ENCODE measurements at places on chromosomes 12 and 14.

GRCh38 chr14:86505808-86506207 lies 975.9 kb downstream of the FLRT2 start:
- DNase-seq: no peak

DNA sequence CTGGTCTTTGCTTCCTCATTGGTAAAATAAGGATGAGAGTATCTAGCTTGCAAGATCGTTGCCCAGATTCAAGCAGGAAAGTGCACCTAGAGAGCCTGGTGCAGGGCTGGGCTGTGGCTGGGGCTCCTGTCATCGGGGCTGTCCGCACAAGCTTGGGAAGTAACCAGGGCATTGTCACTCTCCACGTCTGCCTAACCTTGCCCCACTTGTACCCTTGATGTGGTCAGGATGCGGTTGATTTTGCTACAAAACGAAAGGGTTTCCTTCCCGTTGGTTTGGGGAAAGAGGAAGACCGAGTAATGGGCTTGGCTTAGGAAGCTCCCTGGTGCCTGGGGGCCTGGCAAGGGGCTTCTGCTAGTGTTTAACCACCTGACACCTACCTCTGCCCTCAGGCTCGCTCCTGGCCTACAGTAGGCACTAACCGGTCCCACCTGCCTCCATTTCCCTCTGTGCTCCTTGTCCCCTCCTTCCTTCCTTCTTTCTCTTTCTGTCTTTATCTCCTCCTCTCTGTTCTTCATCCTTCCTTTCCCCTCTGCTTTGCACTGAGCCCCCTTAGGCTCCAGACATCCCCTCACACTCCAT lies 21.8 kb downstream of the MVK start:
- no peak for DNase-seq

- no peak for DNase-seq
Measured at GRCh38 chr12:7012024-7012607, 6.2 kb downstream of the LPCAT3 start.

DNA sequence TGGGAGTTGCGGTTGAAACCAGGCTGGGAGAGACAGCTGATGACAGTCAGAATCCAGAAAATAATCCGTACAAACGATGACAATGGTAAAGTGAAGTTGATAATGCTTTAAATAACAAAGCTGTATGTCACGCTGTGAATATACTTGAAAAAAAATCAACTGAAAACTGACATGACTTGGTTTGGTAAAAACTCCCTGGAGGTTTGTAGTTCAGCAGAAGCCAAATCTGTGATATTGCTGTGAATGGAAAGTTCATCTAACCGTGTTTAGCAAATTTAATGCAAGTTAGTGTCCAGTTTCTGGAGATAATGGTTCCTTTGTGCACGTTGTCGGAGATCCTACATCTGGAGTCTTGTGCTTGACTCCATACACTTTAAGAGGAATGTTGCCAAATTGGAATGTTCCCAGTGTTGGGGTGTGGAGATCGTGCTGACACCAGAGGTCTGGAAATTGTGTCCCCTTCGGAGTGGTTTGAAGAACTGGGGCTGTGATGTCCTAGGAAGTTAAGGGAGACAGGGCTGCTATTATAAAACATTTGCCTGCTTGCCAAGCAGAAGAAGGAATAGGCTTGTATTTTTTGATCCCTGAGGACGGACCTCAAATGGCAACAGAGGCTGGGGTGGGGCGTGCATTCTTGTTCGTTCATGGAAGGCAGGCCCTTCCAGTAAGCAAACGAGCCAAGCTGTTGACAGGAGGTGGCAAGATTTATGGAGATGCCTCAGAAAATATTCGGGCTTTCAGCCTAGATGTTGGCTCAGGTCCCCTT lies 30.6 kb downstream of the PPFIBP1 start:
- no peak for DNase-seq

DNA sequence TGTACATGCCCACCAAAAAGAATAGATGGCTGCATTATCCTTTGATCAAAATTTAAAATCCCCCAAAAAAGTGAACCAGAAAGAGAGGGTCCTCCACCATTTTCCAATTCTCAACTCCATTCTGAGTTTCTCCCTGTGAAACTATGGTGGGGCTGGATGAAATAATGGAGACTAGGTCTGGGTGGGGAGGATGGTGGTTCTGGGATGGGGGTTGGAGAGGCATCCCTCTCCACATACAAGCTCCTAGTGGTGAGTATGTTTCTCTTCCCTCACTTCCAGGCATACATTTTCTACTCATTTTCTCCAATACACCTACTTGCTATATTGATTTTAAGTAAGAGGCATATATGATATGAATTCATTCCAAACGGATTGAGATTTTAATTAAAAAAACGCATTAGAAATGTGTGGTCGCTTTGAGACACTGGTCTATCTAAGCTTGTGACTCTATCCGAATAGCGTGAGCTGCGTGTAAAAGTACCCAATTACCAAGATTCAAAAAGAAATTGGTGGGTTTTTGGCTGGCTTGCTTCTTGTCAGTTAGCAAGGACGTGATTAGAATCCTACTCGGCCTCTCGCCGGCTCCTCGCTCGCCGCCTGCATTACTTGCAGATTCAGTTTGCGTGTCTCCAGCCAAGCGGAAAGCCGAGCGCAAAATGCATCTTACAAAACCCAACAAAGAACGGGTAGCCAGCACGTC lies 3.4 kb downstream of the ASCL1 start:
- no peak for DNase-seq

DNA sequence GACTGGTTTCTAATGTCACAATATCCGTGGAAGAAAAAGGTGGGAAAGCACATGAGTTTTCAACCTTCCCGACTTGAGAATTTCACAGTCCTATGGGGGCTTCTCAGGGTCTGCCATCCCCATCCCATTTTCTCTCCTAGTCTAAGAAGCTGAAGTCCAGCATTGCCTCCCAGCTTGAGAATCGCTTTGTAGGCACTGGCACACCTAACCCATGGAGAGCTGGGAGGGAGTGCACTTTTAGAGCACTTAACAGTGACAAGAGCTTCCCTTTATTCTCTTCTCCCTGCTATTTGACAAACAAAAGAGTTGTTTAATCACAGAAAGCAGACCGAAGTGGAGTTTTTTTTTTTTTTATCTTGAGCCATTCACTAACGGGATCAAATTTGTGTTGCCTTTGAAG lies 22.8 kb upstream of the SRRM4 start:
- DNase-seq: no peak

GRCh38 chr12:3884671-3885070 lies 11.5 kb upstream of the PARP11 start:
- no peak for DNase-seq

- no peak for DNase-seq
Measured at GRCh38 chr12:97638739-97639138, 176.1 kb downstream of the RMST start.

DNA sequence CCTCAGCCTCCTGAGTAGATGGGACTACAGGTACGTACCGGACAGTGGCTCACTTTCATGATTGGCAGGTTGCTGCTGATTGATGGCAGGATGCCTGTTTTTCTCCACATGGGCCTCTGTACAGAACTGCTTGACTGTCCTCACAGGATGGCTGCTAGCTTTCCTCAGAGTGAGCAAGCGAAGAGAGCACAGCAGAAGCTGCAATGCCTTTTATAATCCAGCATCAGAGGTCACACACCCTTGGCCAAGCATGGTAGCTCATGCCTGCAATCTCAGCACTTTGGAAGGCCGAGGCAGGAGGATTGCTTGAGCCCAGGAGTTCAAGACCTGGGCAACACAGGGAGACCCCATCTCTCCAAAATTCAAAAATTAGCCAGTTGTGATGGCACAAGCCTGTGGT lies 31.0 kb downstream of the ARF6 start:
- DNase-seq: no peak

- no peak for DNase-seq
Measured at GRCh38 chr12:70960484-70960883, 39.9 kb upstream of the PTPRR start.

DNA sequence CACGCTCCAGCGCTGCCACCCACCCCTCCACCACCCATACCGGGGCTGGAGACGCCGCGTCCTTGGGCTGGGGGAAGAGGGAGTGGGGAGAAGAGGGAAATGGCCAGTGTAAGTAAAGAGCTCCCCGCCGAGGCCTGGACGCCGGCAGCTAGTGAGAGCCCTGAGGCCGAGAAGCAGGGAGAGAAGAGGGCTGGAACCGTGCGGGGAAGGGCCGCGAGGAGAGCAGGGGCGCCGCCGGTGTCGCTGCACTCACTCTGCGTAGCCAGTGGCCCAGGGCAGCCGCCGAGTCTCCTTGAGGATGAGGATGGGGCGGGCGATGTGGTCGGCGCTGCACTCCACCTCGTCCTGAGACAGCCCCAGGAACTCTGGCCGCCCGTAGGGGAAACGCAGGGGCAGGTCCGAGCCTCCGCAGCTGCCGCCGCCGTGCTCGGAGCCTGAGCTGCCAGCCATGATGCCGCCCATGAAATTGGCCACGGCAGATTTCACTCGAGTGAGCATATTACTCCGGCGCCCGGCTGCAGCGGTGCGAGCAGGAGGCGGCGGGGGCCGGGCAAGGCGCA lies 631 bp downstream of the PPM1H start:
- DNase-seq: peak; percentile 39

- no peak for DNase-seq
Measured at GRCh38 chr12:31859232-31859977, 99.8 kb upstream of the RESF1 start.

DNA sequence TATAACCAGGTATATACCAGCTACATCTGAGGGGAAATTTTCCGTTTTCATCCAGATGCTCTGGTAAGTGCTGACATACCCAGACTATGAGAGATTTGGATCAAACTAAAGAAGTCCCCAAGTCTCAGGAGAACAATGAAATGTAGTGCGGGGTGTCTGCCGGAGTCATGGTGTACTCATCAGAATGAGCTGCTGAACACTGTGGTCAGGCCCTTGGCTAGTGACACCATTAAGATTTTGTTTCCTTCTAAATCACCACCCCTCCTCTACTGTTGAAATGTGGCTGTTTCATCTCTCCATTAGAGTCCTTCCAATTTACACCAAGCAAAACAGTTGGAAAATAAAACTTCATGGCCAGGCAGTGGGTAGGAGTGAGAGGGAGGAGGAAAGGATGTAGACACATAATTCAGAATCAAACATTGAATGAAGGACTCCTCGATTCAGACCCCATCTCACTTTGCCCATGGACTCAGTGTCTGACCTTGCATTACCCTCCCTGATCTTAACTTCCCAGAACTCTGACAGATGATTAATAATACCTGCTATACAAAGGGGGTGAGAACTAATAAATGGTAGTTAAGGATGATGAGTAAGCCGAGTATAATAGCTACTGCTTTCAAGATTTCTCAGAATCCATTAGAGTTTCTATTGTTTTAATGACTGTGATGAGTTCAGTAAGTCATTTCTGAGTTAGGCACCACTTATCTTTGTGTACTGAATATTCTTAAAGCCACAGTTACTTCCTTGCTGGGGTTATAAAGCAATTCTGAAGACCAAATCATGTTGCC lies 127.4 kb downstream of the CRADD start:
- no peak for DNase-seq

DNA sequence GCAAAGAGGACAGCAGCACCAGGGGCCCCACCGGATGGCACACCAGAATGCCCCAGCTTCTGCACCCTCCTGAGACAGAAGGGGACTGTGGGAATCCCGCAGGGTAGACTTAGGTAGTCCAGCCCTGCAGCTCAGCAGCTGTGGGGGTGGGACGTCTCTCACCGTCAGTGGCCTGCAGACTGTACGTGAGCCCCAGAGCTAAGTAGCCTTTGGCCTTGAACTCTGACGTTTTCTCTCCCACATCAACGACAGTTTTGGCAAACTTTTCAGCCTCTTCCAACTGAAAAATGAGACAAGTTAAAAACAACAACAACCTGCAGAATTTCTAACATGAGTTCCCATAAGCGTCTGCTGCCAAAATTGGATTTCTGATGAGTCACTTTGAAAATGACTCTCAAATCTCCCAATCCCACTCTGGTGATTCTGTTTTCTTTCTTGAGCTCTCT lies 161.4 kb downstream of the TTC7B start:
- DNase-seq: no peak

- peak; percentile 86 for DNase-seq
Measured at GRCh38 chr12:48995086-48995879, 3.9 kb downstream of the DDN start.

DNA sequence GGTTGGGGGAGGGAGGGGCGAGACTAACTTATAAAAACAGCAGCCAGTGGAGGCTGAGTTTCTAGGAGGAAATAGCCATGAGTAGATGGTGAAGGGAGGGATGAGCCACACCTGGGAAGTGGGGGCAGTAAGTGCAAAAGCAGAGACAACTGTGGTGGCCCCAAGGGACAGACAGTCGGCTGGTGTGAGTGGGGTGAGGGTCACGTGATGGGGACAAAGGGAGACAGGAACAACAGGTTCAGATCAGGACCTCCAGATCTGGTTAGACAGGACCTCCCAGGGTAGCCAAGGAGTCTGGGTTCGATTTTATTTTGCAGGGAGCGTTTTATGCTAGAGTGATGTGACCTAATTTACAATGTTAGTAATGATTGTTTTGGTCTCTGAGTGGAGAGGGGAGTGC lies 8.6 kb downstream of the RPH3A start:
- DNase-seq: no peak

- no peak for DNase-seq
Measured at GRCh38 chr12:113418213-113418879, 3.8 kb upstream of the SDSL start.

- DNase-seq: no peak
Measured at GRCh38 chr12:31033681-31034080, 40.0 kb upstream of the DDX11 start.

DNA sequence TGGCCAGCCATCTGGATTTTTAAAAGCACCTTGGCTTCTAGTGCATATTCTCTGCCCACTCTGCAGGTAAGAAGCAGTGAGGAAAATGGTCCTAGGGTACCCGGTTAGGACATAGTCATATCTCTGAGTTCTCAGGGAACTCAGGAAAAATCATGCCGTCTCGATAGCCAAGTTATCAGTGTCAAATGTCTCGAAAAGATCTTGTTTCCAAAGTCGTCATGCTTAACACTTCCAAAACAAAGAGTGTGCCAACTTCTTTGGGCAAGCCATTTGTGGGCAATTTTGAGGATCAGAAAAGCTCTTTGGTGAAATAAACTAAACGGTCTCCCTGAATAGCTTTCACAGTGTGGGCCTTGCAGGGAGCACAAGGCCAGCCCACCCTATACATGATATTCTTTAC lies 39.2 kb downstream of the RASSF3 start:
- no peak for DNase-seq

DNA sequence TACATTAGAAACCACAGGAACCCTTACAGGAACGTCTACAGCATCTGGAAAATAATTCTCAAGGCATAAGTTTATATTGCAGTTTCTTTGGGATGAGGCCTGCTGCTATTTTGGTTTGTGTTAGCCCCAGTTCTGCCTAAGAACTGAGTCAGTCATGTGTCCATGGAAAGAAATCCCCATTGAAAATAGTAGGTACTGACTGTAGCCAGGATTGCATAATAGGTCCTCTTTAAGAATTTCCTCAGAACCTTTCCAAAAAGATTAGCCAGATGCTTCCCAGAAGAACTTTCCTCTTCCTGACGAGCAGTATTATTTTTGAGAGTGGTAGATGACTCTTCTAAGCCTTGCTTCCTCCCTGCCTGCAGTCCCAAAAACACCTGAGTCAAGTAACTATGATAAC lies 52.6 kb downstream of the RASSF8 start:
- DNase-seq: no peak

DNA sequence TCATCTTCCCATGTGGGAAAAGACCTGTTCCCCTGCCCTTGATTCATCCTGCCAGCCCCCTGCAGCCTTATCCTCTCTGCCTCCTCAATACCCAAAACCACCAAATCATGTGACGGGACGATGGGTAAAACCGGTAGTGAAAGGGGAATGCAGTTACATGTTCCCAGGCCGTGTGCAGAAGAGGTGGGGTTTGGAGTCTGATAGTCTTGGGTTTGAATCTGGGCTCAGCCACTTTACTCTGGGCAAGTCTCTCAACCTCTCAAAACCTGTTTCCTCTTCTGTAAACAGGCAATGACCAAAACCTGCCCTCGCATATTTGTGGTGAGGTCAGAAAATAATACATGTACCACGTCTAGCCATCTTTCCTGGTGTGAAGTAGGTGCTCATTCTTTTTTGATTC lies 123.0 kb downstream of the PLXNC1 start:
- DNase-seq: no peak

All from PC-9 (cell line).